ENCODE measurements at places on chromosomes 12 and 14.

DNA sequence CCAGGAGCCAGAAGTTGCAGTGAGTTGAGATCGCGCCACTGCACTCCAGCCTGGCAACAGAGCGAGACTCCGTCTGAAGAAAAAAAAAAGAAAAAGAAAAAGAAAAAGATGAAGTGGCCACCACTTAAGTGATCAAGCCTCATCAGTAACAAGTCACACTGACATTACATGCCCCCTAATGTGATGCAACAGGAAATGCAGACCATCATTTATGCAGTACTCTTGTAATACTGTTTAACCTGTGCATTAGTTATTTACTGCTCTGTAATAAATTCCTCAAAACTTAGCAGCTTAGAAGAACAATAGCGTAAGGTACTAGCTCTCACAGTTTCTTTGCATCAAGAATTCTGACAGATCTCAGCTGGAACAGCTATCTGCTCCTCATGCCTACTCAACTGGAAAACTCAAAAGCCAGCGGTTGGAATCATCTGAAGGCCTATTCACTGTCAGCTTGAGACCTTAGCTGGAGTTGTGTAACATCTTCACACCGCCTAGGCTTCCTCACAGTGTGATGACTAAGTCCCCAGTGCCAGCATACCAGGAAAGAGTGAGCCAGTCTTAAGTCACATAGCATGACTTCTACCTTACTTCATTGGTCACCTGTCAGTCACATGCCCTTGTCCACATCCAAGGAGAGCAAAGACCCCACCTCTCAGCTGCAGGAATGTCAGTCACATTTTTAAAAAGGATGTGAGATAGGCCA lies 31.5 kb downstream of the EPS8 start:
- DNase-seq: no peak

DNA sequence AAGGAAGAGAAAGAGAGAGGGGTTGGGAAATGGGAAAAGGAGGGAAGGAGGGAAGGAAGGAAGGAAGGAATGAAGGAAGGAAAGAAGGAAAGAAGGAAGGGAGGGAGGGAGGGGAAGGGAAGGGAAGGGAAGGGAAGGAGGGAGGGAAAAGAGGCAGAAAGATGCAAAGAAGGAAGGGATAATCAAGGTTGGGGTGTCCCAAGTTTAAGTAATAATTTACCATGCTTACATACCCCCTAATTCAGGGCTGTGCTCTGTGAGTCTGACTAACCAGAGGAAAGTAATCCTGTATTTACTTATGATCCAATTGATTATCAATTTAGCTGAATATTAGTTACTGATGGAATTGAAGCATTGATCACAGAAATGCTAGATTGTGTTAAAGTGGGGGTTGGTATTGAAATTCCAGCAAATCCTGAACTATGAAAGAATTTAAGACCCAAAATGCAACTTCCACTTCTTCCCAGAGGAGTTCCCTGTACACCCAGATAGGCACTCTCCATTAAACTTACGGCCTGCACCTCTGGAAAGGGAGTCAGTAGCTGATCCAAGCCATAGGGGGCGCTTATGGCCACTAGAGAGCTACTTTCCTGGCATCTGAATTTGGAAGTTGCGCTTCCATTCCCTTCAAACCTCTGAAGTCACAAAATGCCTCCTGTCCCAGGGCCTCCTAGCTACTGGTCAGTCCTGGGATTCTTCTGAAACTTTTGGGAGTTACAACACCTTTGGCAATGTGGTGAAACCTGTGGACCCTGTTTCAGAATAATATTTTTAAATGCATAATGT lies 162.7 kb upstream of the PWP1 start:
- no peak for DNase-seq

DNA sequence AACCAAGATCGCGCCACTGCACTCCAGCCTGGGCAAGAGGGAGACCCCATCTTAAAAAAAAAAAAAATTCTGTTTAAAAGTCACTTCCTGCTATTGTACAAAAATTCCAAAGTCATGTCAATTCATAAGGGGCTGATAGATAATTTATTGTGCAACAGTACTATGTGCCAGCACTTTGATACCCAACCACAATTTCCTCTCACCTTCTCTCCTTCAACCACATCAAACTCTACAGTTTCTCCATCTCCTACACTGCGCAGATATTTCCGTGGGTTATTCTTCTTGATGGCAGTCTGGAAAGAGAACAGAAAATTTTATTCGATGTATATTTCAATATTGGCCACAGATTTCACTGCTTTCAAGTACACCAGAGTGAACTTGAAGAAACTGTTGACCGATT lies 7.6 kb downstream of the YBX3 start:
- DNase-seq: no peak

DNA sequence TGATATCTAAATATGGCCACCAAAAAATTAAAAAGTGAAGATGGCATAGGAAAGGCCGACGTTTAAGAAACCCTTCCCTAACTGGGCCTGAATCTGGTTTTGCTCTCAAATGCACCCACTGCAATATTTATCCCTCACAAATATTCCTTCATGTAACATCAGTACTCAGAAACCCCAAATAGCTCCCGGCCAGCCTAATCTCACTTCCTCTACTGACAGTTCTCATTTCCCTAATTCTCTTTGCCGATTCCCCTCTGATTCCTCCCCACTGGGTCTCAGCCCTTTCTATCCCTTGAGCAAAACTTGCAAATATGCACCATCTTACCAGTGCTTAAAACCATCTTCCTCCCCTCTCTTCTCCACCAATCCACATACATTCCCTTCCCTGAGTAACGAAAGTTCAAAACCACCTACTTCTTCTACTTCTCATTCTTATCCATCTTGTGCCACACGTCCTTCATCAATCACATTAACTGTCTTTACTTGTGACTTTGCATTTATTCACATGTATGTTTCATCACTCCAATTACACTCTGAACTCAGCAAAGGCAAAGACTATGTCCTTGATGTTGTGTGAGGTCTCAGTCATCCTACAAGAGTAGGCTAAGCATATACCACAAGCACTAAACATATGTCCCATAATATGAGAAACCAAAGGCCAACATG lies 23.1 kb downstream of the KCNK10 start:
- DNase-seq: no peak

- DNase-seq: no peak
Measured at GRCh38 chr12:102970780-102971179, 13.3 kb downstream of the ASCL1 start.

DNA sequence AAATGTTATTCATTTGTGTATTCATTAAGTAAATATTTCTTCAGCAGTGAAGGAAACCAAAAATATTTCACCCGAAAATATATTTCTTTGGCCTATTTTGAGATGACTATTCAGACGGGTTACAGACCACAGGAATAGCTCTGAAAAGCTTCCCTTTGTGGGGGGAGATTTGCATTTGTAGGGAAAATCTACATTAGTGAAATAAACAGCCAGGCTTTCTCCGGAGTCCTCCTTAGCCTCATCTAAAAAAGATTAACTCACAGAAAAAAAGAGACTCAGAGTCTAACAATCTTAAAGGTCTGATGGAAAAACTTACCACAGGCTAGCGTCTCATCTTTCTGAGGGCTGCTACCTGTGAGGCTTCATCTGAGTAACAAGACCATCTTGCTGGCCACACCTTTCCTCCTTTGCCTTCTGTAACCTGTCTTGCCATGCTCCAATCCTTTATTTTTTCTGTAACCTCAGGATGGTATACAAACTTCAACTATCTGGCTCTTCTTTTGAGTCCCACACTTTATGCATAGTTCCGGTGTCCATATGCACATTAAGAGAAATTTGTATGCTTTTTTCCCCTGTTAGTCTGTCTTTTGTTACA lies 100.7 kb downstream of the CNTN1 start:
- DNase-seq: no peak

DNA sequence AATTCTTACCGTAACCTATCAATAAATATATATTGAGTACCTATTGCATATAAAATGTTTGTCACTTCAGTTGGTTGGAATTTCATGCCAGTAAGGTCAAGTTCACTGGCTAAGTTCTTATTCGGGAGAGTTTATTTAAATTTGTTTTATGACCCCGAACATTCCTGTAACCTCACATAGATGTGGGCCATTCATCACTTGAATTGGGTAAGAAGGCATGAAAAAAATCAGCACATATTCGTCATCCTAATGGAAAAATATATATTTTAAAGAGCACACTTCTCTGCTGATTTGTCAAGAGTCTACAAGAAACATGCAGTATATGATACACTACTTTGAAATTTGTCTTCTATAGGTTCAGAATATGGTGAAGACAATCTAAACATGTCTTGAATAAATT lies 263.4 kb downstream of the CCDC91 start:
- no peak for DNase-seq

DNA sequence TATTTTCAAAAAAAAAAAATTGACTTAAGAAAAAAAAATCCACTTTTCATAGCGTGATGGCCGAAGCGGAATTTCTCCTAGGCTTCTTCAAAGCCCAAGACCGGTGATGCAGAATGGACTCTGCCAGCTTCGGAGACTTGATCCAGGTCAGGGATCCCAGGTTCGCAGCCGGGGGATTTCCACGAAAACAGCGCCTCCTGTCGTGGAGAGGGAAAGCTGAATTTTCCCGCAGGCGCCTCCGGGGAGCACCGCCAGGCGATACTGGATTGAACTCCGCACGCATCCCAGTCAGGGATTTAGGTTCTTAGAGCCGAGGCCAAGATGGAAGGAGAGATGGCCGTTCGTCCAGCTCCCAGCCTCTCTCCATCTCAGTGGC lies 2.1 kb downstream of the TTC6 start:
- no peak for DNase-seq

DNA sequence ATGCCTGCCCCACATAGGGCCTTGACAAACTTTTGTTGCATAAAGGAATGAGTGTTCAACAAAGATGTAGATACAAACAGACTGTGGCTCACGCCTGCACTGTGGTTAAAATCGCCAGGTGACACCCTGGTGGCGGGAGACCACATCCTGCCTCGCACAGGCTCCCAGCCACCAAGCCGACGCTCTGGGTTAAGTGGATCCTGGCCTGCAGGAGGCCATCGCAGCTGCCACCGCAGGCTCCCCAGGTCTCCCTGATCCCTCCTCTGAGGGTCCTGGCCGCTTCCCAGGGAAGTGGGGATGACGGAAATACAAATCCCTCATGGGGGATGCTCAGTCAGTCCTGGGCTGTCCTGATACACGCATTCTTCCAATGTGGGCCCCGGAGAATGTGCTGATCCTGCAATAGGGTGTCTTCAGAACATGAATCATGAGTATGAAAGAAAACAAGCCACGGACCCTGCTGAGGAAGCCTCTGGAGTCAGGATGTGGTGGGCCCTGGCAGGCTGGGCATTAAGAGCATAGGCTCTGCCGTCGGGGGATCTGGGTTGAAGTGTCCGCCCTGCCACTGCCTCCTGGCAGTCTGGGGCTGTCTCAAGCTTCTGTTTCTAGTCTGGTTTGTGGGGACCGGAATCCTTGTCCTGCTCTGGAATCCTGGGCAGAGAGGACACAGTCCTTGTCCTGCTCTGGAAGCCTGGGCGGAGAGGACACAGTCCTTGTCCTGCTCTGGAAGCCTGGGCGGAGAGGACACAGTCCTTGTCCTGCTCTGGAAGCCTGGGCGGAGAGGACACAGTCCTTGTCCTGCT lies 53.5 kb upstream of the BEGAIN start:
- DNase-seq: peak; percentile 50

Data from stimulated activated CD8-positive, alpha-beta memory T cell treated with anti-CD3 and anti-CD28 coated beads, Interleukin-7, amount 100 ng/mL, for 1 hour (primary cell).